ENCODE measurements at places on chromosomes 2 and 18.

DNA sequence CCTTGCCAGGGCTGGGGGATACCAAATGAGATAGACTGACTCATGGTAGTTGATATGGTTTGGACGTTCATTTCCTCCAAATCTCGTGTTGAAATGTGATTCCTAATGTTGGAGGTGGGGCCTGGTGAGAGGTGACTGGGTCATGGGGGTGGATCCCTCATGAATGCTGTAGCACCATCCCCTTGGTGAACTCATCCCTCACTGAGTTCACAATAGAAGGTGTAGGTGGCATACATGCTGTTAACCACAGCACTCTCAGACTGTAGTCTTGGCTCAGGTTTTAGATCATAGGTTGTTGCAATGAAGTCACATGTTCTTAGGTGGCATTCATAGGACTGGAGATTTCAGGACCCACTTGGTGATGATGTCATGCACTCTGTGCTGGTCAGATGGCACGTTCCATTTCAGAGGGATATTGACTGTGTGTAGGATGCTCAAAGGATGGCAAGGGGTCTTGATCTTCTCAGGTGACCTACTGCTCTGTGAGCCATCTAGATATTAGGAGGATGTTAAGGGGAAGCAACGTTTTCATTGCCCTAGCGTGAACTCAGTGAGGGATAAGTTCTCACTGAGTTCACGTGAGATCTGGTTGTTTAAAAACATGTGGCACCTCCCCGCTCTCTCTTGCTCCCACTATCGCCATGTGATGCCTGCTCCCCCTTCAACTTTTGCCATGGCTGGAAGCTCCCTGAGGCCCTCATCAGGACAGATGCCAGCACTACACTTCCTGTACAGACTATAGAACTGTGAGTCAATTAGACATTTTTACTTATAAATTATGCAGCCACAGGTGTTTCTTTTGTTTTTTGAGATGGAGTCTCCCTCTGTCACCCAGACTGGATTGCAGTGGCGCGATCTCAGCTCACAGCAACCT, 73.8 kb upstream of the ACAA2 start:
- no peak for DNase-seq

GRCh38 chr2:85277416-85278158, 50.2 kb downstream of the TGOLN2 start:
- no peak for DNase-seq

DNA sequence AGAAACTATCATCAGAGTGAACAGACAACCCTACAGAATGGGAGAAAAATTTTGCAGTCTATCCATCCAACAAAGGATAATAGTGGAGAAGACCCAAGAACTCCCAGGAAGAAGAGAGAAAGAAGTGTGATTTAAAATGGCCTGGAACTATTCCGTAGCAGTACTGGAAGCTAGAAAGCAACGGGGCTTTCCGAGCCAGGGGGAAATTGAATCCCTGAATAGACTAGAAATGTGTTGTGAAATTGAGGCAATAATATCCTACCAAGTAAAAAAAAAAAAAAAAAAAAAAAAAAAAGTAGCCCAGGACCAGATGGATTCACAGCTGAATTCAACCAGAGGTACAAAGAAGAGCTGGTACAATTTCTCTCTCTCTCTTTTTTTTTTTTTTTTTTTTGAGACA, 69.3 kb downstream of the FARP2 start:
- no peak for DNase-seq

DNA sequence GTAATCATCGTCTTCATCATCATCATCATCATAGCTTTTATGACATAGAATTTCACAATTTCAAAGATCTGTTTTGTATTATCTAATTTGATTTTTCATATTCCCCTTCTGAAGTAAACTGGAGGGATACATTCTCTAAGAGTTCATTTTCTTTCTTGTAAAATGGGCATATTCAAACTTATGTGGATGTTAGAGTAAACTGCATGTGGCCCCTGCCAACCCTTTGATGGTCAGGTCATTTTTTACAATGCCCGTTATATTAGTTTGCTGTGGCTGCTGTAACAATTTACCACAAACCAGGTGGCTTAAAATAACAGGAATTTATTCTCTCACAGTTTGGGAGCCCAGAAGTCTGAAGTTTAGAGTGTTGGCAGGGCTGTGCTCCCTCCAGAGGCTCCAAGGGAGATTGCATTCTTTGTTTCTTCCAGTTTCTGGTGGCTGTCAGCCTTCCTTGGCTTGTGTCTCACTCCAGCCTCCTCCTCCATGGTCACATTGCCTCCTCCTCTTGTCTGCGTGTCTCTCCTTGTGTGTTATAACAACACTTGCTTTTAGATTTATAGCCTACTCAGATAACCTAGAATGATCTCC, 127.5 kb upstream of the MMADHC start:
- no peak for DNase-seq

GRCh38 chr2:12806549-12807242, 90.0 kb downstream of the TRIB2 start:
- no peak for DNase-seq

GRCh38 chr2:69563021-69563420, 80.5 kb downstream of the AAK1 start:
- DNase-seq: no peak

- DNase-seq: no peak
These were observed 104.9 kb upstream of the TANK start for GRCh38 chr2:161055289-161055688.

DNA sequence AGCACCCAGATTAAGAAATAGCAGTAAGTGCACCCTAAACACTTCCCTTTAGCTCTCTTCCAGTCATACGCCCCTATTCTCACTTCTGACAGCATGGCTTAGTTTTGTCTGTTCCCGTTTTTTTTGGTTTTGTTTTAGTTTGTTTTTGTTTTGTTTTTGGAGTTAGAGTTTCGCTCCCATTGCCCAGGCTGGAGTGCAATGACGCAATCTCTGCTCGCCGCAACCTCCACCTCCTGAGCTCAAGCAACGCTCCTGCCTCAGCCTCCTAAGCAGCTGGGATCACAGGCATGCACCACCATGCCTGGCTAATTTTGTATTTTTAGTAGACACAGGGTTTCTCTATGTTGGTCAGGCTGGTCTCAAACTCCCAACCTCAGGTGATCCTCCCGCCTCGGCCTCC, 2067.7 kb downstream of the SUCLG1 start:
- DNase-seq: no peak

DNA sequence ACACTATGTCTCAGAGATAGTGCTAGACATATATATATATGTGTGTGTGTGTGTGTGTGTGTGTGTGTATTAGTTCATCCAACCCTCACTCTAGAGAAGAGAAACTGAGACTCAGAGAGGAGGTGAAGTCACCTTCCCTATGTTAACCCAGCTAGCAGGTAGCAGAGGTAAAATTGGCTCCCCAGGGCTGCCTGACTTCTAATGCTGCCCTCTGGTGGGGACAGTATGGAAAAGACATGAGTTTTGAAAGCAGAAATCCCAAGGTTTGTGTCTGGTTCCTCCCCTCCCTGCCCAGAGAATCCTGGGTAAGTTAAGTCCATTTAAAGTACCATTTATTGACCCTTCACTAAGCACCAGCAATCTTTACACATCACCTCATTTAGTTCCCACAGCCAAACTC, 137.7 kb downstream of the THNSL2 start:
- DNase-seq: peak; percentile 64

DNA sequence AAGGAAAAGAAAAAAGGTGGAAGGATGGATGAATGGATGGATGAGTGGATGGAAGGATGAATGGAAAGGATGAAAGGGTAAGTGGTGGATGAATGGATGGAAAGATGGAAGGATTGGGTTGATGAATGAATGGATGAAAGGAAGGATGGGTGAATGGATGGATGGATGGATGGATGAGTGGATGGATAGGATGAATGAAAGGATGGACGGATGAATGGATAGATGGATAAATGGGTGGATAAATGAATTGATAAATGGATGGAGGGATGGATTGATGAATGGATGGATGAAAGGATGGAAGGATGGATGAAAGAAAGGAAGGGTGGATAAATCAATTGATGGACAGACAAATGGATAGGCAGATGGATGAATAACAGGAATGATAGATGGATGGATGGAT, 48.2 kb upstream of the OTOF start:
- no peak for DNase-seq

DNA sequence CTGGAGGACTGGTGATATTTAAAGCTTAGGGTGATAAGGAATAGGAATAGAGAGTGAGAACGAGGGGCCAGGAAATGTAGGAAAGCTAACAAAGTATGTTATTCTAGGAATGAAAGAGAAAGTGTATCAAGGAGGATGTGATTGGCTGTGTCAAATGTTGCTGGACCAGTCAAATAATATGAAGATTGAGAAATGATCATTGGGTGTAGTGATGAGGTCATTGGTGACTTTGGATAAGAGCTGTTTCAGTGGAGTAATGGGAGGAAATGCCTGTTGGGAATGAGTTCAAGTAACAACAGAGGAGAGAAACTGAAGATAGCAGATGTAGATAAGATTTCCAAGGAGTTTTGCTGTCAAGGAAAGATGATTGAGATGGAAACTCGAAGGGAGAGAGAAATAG, 74.4 kb downstream of the UBE2E3 start:
- no peak for DNase-seq

- no peak for DNase-seq
These were observed 304.7 kb upstream of the TMEFF2 start for GRCh38 chr2:192499476-192499875.

DNA sequence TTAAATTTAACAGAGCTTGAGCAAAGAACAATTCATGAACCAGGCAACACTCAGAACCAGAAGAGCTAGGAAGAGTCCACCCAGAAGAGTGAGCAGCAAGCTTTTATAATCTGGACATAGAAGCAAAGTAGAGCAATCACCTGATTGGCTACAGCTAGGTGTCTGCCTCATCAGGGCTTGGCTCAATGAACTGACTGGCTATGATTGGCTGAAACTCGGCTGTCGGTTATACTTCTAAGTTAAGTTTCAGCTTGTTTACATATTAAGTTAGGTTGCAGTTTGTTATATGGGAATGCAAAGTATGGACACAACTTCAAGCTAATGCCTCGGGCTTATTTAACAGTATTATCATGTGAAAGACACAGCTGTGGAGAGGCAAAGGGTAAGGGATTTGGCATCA, 63.2 kb upstream of the NABP1 start:
- no peak for DNase-seq

DNA sequence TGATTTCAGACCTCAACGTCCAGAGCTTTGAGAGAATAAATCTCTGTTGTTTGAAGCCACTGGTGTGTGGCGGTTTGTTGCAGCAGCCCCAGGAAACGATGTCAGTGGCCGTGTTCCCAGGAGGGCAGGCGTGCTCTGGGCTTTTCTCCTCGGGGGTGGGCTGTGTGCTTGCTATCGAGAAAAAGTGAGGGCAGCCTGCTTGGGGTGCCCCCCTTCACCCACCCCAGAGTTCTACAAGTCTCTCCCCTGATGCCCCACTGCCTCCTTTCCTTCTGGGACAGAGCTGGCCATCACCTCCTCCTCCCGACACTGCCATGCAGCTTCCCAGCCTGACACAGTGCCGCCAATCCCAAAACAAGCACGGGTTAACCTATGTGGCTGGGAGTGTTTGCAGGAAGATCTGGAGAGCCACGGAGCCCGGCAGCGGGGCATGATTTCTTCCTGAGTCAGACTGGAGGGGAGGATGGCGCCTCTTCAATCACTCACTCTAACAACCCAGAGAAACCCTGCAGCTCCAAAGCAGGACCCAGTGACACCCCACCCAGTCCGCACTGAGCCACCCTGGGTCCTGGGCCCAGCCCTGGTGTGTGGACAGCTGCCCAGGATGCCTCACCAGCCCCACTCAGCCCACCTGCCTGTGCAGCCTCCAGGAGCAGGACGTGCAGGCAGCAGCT, 213.7 kb upstream of the RAB6C start:
- no peak for DNase-seq

- DNase-seq: no peak
These were observed 2.1 kb downstream of the NCKAP1 start for GRCh38 chr2:183035954-183036669.

GRCh38 chr2:158686210-158686691, 108.9 kb upstream of the DAPL1 start:
- no peak for DNase-seq

DNA sequence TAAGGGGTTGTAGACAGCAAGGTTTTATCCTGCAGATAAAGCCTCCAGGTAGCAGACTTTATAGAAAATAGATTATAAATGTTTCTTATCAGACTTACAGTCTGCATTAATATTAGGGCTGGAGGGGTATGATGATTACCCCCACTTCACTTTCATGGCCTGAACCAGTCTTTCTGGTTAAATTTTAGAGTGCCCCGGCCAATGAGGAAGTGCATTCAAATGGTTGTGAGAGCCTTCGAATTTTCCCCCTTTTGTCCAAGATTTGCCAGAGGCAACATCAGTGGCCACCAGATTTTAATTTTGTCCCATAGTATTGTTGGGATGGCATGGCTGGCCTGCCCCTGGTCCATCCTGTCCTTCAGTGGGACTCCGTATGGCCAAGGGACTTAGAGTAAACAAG, 31.6 kb downstream of the COMMD1 start:
- DNase-seq: no peak

DNA sequence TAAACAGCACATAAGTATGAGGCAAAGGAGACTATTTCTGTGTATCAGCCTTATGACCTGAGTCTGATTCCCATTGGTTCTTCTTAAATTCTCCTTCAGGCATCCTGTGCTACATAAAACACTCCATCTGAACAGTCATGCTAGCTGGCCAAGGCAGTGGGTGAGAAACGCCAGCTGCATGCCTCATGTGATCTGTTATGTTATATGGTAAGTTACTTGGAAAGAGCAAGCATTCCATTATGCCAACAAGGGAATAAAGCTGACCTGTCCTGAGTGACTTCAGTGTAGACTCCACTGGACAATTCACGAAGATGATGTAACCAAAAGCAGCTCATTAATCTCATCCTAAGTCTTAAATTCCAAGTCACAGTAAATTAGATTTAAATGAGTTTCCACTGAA, 216.5 kb upstream of the FN1 start:
- no peak for DNase-seq

GRCh38 chr2:120077896-120078295, 65.0 kb downstream of the EPB41L5 start:
- DNase-seq: no peak

- no peak for DNase-seq
These were observed 39.6 kb downstream of the HS1BP3 start for GRCh38 chr2:20611077-20611843.

DNA sequence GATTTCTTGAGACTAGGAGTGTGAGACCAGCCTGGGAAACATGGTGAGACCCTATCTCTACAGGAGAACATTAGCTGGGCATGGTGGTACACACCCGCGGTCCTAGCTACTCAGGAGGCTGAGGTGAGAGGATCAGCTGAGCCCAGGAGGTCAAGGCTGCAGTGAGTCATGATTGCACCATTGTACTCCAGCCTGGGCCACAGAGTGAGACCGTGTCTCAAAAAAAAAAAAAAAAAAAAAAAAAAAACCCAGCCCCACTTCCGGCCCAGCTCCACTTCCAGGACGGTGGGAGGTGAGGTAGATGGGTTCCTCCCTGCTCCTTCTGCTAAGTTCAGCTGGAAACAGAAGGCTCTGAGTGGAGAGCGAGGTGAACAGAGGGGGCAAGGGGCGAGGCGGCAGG, 41.4 kb upstream of the NFATC1 start:
- no peak for DNase-seq
